ENCODE measurements at places on chromosomes 16 and 17.

- DNase-seq = no peak
Measured at GRCh38 chr16:17529982-17530760, 59.4 kb upstream of the XYLT1 start.

GRCh38 chr16:77951788-77952187, 70.6 kb upstream of the CLEC3A start:
- DNase-seq = peak; percentile 26

- DNase-seq = no peak
Measured at GRCh38 chr16:89785523-89786155, 30.8 kb downstream of the FANCA start.

- DNase-seq = no peak
Measured at GRCh38 chr17:14052886-14053615, 16.3 kb upstream of the COX10 start.

DNA sequence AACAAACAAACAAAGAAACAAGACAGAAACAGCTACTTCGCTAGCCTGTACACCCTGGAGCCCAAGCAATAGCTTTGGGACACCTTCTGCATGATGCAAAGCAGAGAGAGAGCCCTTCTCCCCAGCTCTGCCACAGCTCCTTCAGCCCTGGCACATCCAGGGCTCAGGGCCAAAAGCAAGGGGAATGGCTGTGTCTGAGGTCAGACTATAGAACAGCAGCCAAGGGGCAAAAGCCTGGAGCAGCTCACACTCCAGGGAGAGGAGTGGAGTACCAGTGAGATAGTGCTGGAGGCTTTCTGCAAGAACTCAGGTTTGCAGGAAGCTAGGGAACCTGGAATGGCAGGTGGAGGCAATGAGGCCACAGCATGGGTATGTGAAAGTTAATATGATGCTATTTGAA, 11.6 kb upstream of the SEPHS2 start:
- DNase-seq = no peak

- DNase-seq = no peak
Measured at GRCh38 chr17:41907185-41907556, 11.6 kb downstream of the ACLY start.

DNA sequence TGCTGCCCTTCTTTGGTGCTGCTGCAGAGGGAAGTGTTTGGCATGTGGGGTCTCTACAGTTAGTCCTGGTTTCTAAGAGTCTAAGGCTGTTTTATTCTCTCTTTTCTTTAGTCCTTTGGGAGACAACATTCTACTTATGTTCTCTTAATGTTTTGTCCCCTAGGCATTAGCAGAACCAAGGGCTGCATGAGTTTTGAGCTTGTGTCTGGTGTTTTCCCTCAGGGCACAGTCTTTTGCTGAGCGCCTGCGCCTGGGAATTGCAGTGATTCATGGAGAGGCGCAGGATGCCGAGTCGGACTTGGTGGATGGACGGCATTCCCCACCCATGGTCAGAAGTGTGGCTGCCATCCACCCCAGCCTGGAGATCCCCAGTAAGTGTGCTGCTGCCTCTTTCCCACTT, 41.1 kb upstream of the SLC5A10 start:
- no peak for DNase-seq

GRCh38 chr17:9911089-9911488, 6.0 kb upstream of the RCVRN start:
- DNase-seq = no peak

DNA sequence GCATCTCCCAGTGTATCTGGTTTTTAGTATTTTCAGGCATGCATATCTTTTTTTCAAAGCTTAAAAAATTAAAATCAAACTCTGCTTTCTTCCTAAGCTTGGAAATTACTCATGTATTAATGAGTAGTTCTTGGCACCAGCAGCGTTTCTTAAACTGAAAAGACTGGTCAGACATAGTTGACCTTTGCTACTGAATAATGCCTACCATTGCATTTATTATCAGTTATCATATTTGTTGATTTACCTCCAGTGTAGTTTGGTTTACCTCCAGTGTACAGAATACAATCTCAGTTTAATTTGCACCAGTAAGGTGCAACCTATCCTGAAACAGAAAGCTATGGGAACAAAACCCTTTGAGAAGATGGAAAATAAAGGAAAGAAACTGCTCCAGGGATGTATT, 34.5 kb upstream of the EVI2A start:
- no peak for DNase-seq

GRCh38 chr17:65023791-65024190, 32.7 kb downstream of the GNA13 start:
- no peak for DNase-seq

DNA sequence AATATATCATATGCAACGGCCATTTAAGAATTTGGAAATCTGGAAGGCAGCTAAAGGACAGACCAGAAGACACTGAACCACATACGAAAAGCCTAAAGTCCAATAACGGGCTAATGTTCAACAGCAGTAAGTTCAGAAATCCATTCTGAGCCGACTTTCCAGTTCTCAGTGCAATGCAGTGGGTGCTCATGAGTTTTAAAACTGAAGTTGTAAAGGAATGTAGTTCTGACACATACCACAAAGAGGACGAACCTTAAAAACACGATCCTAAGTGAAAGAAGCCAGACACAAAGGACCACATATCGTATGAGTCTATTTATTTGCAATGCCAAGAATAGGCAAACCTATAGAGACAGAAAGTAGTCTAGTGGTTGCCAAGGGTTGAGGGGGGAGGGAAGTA, 278.3 kb upstream of the ZFHX3 start:
- DNase-seq = no peak

All from left lung (tissue), 14 donors.